NCI-H1105 (cell line): ENCODE measurements at places on chromosomes 2 and 18.
A peak's percentile ranks its signal among the peaks of the same experiment; 100 is the strongest.

DNA sequence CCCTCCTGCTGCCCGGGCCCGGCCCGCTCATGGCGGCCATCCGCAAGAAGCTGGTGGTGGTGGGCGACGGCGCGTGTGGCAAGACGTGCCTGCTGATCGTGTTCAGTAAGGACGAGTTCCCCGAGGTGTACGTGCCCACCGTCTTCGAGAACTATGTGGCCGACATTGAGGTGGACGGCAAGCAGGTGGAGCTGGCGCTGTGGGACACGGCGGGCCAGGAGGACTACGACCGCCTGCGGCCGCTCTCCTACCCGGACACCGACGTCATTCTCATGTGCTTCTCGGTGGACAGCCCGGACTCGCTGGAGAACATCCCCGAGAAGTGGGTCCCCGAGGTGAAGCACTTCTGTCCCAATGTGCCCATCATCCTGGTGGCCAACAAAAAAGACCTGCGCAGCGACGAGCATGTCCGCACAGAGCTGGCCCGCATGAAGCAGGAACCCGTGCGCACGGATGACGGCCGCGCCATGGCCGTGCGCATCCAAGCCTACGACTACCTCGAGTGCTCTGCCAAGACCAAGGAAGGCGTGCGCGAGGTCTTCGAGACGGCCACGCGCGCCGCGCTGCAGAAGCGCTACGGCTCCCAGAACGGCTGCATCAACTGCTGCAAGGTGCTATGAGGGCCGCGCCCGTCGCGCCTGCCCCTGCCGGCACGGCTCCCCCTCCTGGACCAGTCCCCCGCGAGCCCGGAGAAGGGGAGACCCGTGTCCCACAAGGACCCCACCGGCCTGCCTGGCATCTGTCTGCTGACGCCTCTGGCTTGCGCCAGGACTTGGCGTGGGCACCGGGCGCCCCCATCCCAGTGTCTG is 767 bp downstream of the RHOB start:
- DNase-seq, result no peak

DNA sequence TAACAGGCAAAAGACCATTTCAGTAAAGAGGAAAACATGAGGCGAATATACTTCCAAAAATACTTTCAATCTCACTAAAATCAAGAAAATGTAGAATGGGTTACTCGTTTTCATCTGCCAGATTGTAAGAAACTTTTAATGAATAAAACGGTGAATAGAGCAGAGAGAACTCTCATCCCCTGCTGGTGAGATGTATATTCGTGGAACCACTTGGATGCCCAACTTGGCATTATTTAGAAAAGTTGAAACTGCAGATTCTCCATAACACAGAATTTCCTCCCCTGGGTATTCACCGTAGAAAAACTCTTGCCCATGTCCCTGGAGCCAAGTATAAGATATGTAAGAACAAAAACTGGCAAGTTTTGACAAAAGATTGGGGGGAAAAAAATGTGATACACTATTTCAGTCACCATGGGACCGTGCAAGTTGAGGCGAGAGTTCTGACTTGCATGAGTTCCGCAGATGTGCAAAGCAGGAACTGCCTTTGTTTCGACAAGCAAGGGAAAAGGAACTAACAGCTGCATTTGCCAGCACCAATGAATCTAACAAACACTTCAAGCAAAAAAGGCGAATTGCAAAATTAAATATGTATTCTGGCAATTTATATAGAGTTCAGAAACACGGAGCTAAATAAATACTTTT is 14.8 kb downstream of the TIMM21 start:
- DNase-seq, result no peak

DNA sequence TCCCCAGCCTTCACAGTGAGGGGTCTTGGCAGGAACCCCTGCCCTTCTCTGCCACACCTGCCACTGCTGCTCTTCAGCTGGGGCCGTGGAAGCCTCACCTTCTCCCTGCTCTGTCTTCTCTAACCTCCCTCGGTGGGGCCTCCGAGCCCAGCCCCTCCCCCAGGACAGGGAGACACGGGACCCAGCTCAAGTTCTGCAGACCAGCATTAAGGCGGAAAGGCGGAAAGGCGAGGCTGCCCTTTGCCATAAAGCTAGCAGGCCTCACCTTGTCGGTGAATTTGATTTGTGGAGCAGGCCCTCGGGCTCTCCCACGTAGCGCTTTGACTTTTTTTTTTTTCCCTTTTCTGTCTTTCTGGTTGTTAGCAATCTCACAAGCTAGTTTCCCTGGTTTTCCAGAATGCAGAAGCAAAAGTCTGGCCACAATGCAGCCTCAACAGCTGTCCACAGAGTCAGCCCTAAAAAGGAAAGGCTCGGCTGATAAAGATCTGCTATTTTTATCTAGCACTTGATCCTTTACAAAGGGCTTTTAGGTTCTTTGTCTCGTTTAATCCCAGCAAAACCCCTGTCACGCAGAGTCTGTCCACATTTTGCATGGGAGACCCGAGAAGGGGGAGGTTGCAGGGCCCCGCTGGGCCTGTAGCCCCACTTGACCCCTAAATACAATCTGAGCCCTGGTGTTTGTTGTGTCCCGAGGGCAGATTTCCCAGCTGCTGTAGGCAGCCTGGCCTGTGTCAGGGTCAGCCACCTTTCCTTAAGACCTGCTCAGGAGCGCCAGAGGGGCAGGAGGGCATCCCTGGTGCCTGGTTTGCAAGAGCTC is 6.0 kb downstream of the ITM2C start:
- DNase-seq, result no peak

DNA sequence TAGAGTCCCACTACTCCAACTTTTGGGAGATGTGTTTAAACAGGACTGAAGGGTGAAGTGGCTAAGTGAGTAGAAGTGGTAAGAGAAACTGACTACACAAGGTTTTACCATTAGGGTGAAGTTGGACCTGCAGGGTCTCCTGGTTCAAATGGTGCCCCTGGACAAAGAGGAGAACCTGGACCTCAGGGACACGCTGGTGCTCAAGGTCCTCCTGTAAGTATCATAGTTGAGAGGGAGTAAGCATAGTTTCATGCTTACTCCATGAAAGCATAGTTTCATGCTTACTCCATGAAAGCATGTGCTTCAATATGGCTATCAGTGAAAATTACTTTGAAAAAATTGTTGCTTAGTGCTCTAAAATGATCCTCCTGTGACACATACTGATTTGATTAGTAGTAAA is 19.1 kb downstream of the COL3A1 start:
- DNase-seq, result no peak

GRCh38 chr2:222688917-222689316 is 17.5 kb downstream of the MOGAT1 start:
- DNase-seq, result no peak

DNA sequence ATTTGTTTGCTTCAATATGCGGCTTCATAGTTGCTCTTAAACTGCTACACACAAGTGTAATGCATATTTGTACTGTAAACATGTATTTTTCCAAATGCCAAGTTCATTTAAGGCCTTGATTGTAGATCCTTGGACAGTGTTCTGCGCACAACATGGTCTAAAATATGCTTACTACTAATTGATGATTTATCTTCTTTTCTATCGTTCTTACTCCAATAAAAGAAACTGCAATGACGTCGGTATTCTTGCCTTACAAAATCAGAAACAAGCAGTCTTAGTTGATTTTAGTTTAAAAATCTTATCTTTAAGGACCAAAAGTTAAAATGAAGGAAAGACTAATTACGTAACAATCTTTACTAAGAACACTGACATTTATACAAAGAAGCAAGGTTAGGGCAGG is 224.3 kb upstream of the SMAD7 start:
- DNase-seq, result no peak

GRCh38 chr2:227287771-227288170 is 37.3 kb upstream of the MFF start:
- DNase-seq, result no peak

- DNase-seq, result no peak
Measured at GRCh38 chr18:21074336-21075323, 37.0 kb downstream of the ROCK1 start.

DNA sequence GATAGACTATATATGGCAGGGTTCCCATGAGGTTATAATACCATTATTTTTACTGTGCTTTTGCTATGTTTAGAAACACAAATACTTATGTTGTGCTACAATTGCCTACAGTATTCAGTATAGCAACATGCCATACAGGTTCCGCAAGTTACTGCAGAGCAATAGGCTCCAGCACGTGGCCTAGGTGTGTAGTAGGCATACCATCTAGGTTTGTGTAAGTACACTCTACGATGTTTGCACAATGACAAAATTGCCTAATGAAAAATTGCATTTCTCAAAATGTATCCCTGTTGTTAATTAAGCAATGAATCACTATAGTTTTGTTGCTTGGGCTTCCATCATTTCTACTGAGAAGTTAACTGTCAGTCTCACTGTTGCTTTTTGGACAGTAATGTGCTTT is 9.8 kb downstream of the CD302 start:
- DNase-seq, result no peak

DNA sequence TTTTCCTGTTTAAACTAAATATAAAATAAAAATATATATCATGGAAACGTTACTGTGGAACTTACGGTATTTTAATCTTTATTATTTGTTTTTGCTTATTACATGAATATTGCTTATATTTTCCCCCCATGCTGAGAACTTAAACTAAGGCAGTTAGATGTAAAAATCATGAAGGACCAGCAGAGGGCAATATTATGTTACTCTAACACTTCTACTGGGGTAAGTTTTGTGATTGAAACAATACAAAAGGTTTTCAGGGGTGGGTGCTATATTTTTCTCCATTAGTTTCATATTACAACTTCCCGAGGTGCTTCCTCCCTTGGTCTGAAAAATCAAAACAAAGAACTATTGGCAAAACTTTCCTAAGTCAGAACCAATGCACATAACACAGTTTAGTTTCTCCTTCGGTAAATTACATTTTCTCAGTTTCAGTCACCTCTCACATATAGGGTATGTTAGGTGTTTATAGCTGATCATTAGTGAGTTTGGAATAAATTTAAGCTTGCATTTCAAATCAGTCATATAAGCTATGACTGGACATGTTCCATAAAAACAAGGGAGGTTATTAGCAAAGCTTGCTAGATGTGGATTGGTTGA is 54.8 kb downstream of the ZNF407 start:
- DNase-seq, result peak; percentile 47

- no peak for DNase-seq
Measured at GRCh38 chr2:11984316-11985158, 238.1 kb downstream of the LPIN1 start.

GRCh38 chr2:134762508-134762907 is 43.7 kb upstream of the TMEM163 start:
- DNase-seq, result no peak

DNA sequence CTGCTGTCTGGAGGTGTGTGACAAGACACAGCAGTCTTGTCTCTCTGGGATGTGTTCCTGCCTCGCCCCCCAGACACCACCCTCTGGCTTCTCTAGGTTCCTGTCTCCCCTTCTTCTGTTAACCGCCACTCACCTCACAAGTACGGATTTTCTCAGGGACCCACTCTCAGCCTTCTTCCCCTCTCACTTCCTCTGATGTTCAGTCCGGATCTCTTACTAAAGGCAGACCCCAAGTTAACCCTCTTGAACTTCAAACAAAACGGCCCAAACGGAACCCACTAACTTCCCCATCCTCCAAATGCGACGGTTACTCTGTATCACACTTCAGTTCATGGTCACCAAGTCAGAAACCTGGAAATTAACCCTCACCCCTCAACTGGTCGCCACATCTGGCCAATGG is 32.0 kb downstream of the B4GALT6 start:
- DNase-seq, result no peak

GRCh38 chr18:9474108-9474982 is 968 bp upstream of the RALBP1 start:
- DNase-seq, result peak; percentile 5

GRCh38 chr18:79601234-79601633 is 78.4 kb upstream of the CTDP1 start:
- DNase-seq, result no peak

GRCh38 chr2:158729873-158730620 is 65.1 kb upstream of the DAPL1 start:
- DNase-seq, result no peak
